ENCODE measurements at places on chromosomes 2 and 18.

DNA sequence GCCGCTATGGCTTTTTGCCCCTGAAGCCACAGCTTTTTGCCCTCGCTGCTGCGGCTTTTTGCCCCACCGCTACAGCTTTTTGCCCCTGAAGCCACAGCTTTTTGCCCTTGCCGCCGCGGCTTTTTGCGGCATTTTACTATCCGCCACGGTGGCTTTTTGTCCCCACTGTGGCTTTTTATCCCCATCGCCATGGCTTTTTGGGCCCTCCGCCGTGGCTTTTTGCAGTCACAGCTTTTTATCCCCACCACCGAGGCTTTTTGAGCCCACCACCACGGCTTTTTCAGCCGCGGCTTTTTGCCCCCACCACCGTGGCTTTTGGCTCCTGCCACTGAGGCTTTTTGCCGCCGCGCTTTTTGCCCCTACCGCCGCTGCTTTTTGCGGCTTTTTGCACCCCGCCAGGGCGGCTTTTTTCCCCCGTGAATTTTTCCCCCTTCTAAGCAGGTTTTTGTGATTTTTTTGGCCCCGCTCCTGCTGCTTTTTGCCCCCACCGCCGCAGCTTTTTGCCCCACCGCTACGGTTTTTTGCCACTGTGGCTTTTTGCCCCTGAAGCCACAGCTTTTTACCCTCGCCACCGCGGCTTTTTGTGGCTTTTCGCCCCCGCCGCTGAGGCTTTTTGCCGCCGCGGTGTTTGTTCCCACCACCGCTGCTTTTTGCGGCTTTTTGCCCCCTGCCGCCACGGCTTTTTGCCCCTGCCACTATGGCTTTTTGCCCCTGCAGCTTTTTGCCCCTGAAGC, 2797.2 kb upstream of the TEKT4 start:
- H3K27ac ChIP-seq: no peak overlapping the region
- no peak for DNase-seq
- no peak overlapping the region for H3K4me3 ChIP-seq
- H3K36me3 ChIP-seq: no peaks in the 10 kb centered on the region

DNA sequence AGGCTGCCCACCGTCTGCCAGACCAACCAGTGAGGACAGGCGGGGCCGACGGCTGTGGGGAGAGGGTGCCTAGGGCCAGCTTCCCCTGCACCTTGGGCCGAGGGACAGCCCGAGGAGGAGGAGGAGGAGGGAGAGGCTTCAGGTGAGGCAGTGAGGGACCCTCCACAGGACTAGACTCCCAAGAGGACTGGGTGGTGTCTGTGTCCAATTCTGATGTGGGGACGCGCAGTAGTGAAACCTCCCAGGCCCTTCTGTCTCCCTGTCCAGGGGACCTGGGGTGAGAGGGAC, 19.8 kb upstream of the ASB1 start:
- no peaks in the 10 kb centered on the region for H3K4me1 ChIP-seq
- no peaks in the 10 kb centered on the region for H3K36me3 ChIP-seq
- H3K27ac ChIP-seq: no peak overlapping the region
- no peak overlapping the region for H3K4me3 ChIP-seq
- no peak for DNase-seq

GRCh38 chr2:138536740-138537139, 35.2 kb downstream of the SPOPL start:
- H3K4me3 ChIP-seq: no peak overlapping the region
- DNase-seq: no peak
- no peaks in the 10 kb centered on the region for H3K4me1 ChIP-seq
- H3K27me3 ChIP-seq: peaks cover 2% of the 10 kb centered on the region
- H3K27ac ChIP-seq: no peak overlapping the region

GRCh38 chr2:64276417-64277095, 132.3 kb upstream of the PELI1 start:
- no peaks in the 10 kb centered on the region for H3K27me3 ChIP-seq
- H3K36me3 ChIP-seq: peaks cover 2% of the 10 kb centered on the region
- peaks cover 20% of the 10 kb centered on the region for H3K4me1 ChIP-seq
- H3K27ac ChIP-seq: no peak overlapping the region
